Stimulated activated CD4-positive, alpha-beta T cell treated with anti-CD3 and anti-CD28 coated beads, Interleukin-4, amount 100 ng/mL, for 24 hours (primary cell): ENCODE measurements at places on chromosomes 1 and 21.
A peak's percentile ranks its signal among the peaks of the same experiment; 100 is the strongest.

DNA sequence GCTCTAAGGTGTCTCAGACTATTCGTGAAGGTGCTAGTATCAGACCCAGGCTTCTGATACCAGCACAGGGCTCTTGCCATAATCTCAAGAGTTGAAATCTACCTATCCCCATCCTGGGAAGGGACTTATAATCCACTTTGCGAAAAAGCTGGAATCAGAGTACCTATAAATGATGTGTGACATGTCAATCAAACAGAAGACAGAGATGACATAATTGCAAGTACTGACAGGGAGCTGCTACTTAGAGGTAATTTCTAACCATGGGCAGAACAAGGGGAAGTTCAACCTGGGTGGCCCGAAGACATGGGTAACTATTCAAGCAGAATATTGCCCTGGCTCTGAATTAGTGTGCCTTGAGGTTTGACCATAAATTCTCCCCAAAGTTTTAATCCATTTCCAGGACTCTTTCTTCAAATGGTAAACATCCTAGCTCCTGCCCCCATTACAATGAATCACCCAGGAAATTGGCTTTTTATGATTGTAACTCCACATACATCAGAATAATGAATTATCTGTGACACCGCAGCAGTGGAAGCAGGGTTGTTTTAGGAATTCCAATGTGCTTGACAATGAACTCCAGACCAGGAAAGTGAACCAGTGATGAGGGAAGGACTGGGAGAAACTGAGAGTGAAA, 37.2 kb downstream of the KANK4 start:
- DNase-seq = no peak

GRCh38 chr1:214264976-214265375, 16.0 kb upstream of the SMYD2 start:
- no peak for DNase-seq

GRCh38 chr1:159746666-159747065, 32.3 kb upstream of the CRP start:
- DNase-seq = no peak

- DNase-seq = no peak
Observed at GRCh38 chr1:117120774-117121588, 568 bp downstream of the TRIM45 start.

- DNase-seq = peak; percentile 44
Observed at GRCh38 chr1:21622466-21623315, 46.5 kb downstream of the RAP1GAP start.

DNA sequence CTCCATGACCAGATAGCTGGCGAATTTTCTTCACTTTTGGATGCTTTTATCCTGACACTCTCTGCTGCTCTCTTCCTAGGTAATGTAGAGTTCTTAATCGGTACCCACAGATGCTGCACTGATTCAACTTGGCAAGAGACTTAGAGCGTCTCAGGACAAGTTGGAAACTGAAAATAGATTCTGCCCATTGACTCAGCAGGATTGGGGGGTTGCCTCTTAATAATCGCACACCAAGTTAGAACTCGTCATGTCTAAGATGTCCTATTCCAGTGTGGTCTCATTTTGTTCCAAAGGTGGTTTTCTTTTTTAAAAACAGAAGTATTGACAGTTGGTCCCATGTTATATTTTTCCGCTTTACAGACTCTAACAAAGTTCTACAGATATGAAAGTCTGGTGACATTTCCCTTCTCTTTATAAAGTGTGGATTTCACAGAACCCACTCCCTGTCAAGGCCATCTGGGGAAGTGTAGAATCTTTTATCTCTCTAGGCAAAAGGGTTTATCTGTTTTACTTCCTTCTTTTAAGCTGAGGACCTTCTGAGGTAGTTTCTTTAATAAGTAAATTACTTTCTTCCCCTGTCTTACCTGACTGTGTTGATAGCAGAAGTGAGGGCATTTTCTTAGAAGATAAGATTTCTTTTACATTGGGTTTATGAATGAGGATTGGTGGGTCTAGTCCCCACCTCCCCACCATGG, 12.1 kb upstream of the DIPK1A start:
- DNase-seq = no peak

GRCh38 chr1:115296981-115297380, 41.1 kb downstream of the NGF start:
- DNase-seq = no peak

DNA sequence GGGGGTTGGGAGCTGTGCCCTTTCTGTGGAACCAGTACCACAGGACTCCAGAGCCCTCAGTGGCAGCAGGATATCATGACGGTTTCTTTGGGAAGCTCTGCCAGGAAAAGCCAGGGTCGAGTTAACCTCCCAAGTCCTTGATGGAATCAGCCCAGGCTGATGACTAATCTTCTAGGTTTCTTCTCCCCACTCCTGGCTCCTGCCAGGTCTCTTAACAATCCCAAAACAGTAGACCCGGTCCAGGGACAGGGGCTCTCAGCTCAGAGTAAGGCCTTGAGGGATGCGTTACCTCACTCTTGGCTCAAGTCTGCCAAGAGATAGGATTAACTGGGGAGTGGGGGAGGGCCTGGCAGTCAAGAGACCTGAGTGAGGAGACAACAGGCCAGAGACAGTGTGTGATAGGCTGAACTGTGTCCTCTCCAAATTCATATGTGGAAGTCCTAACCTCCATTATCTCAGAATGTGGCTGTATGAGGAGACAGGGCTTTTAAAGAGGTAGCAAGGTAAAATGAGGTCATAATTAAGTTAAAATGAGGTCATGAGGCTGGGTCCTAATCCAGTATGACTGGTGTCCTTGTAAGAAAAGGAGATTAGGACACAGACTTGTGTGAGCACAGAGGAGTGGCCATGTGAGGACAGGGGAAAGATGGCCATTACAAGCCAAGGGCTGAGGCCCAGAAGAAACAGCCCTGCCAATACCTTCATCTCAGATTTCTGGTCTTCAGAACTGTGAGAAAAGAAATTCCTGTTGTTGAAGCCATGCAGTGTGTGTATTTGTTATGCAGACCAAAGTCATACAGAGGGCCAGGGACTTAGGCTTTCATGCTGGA, 95.0 kb downstream of the BEND5 start:
- no peak for DNase-seq

DNA sequence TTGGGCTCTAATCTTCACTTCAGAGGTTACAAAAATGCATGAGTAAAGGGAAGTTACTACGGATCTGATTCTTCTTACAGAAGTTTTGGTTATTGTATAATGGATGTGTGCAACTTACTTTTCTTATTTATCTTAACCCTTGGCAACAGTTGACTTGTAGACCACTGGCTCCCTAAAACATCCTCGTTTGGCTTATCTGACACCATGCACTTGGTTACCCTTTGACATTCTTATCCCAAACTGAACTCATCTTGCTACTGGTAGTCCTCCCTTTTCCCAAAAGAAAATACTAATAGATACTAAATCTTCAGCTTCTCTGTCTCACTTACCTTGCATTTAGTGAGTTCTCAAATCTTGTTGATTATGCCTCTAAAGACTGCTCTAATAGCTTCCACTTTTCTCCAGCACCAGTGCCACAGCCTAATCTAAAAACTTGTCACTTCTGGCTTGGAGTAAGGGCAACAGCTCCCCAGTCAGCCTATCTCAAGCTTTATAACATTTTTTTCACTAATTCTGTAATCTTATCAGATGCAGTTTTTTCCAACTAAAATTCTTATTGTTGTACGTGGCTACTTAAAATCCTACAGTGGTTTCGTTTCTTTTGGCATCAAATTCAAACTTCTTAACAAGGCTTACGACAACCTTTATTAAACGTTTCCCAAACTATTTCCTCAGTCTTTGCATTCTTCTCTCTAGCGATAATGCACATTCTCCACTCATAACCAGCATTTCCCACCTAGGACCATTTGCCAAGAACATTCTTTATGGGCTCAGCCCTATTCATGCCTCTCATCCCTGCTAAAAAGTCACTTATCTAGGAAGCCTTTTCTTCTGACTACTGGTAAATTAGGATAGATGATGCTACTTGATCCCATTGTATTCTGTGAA, 204.2 kb downstream of the KCNT2 start:
- DNase-seq = no peak

DNA sequence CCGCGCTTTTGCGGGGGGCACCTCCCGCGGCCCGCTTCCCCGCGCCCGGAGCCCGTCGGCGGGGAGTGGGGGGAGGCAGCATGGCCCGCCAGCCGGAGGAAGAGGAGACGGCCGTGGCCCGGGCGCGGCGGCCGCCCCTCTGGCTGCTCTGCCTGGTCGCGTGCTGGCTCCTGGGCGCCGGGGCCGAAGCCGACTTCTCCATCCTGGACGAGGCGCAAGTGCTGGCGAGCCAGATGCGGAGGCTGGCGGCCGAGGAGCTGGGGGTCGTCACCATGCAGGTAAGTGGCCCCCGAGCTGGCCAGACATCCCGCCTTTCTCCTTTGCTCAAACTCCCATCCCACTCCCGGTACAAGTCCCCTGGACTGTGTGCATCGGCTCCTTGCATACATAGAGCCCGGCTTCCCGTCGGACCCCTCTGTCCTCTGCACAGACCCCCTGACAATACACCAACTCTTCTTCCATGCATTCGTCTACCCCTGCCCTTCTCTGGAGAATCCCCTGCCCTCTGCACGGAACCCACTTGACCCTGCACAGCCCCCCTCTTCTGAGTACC, 812 bp downstream of the CACHD1 start:
- DNase-seq = no peak
